ENCODE measurements at places on chromosomes 11 and 22. TPM values are rescaled to one million over a fixed set of nuclear protein-coding genes. Genes with fewer than 3 reads are reported as not detected.

- DNase-seq = no peak
These were observed 27.0 kb upstream of the MUC5B start for GRCh38 chr11:1195682-1196515.

DNA sequence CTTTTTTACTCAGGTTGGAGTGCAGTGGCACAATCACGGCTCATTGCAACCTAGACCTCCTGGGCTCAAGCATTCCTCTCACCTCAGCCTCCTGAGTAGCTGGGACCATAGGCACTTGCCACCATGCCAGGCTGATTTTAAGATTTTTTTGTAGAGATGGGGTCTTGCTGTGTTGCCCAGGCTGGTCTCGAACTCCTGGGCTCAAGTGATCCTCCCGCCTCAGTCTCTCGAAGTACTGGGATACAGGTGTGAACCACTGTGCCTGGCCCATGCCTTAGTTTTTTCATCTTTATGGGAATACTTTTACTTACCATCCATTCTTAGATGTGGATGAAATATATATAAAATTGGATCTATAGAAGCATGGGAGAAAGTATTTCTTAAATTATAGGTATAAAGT lies 5.2 kb downstream of the PACS1 start:
- no peak for DNase-seq

DNA sequence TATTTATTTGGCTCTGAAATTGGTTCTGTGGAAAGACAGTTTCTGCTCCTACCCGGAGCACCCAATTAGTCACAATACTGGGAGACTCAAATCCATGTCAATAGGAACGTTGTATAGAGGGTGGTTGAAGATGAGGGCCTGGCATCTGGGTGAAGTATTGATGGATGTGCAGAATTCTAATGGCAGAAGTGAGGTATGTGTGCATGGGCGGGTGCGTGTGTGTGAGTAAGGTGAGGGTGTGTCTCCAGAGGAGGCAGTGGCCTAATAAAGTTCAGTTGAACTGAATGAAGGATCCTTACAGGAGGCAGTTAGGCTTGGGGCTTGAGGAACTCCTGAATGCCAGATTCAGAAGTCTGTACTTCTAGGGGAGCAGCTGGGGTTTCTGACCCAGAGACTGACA lies 71.8 kb upstream of the B3GAT1 start:
- DNase-seq = no peak

OR52E8 gene
- not detected for total RNA-seq

DNA sequence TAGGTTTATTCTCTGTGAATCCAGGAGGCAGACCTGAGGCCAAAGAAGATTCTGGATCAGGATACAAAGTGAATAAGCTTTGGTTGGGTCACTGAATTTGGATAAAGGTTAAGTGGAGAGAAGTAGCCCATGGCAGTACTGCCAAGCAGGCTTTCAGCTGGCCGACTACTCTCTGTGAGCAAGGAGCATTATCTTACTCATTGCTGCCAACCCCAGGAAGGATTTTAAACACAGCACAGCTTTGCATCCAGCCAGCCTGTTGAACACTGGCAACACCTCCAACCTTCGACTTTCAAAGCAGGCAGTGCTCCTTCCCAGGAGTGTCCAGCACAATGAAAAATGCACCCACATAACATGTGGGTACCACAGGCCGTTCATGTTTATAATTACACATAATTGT lies 363.7 kb upstream of the SYN3 start:
- DNase-seq = no peak

DNA sequence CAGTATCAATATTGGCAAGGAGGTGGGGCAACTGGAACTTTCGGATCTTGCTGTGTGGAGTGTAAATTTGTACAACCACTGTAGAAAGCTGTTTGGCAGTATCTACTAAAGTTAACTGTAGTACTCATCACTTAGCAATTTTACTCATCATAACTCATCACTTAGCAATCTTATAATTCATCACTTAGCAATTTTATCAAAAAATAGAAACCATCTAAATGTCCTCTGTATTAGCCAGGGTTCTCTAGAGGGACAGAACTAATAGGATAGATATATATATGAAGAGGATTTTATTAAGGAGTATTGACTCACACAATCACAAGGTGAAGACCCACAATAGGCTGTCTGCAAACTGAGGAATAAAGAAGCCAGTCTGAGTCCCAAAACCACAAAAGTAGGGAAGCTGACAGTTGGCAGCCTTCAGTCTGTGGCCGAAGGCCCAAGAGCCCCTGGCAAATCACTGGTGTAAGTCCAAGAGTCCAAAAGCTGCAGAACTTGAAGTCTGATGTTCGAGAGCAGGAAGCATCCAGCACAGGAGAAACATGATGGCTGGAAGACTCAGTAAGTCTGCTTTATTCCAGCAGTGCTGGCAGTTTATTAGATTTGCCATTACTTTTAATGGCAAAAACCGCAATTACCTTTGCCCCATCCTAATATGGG lies 92.9 kb upstream of the USP47 start:
- no peak for DNase-seq

GRCh38 chr11:16154715-16155396 lies 201.5 kb downstream of the SOX6 start:
- DNase-seq = no peak

- DNase-seq = no peak
These were observed 2.9 kb upstream of the LRRC32 start for GRCh38 chr11:76673176-76674142.

CNTF gene
- total RNA-seq = 1.8 TPM

- no peak for DNase-seq
These were observed 1.2 kb downstream of the SYNGR1 start for GRCh38 chr22:39350757-39351688.

DNA sequence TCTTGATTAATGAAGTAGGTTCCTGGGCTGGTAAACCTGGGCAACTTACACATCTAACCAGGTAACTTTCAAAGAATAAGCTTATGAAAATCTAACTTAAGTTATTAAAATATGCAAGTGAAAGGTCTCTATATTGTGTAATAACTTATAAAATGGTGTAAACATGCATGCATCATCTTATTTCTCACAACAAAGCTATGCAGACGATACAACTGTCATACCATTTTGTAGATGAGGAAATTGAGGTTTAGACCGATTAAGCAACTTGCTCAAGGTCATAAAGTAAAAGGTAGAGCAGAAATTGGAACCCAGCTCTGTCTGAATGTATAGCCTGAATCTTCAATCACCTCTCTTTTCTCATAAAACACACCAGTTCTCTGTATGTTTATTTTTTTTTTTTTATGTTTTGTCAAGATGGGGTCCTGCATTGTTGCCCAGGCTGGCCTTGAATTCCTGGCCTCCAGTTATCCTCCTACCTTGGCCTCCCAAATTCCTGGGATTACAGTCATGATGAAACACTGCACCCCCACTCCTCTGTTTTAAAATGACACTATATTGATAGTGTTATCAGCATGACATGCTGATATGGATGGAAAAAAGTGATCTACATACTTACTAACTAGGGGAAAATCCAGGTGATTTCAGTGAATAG lies 109.6 kb downstream of the SGSM3 start:
- DNase-seq = no peak

ADAMTS8 gene
- 16.2 TPM for total RNA-seq

ZFTA gene
- 36.6 TPM for total RNA-seq

DNA sequence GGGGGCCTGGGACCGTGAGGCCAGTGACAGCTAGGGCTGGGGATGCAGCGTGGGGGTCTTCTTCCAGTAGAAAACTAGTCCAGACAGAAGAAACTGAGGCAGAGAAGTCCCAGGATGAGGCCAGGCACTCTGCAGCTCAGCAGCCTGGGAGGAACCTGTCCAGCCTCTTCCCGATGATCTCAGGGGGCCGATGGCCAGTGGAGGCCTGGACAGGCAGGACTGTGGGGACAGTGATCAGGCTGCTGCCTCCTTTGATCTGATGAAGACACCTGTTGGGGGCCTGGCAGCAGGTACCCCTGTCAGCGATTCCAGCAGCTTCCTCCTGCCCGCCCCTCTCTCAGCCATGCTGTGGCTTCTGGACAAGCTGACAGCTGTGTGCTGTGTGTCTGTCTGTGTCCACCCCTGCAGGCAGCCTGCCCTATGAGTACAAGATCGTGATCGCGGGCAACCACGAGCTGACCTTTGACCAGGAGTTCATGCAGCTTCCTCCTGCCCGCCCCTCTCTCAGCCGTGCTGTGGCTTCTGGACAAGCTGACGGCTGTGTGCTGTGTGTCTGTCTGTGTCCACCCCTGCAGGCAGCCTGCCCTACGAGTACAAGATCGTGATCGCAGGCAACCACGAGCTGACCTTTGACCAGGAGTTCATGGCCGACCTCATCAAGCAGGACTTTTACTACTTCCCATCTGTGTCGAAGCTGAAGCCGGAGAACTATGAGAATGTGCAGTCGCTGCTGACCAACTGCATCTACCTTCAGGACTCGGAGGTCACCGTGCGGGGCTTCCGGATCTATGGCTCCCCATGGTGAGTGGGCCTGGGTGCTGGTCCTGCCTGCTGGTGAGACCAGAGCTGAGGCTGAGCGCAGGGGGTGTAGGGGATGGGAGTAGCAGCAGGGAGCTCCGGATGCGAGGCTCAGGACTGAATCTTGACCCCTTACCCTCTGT lies 62.6 kb downstream of the MPPED1 start:
- no peak for DNase-seq

GRCh38 chr22:26566994-26567393 lies 22.9 kb downstream of the TPST2 start:
- peak; percentile 44 for DNase-seq

DNA sequence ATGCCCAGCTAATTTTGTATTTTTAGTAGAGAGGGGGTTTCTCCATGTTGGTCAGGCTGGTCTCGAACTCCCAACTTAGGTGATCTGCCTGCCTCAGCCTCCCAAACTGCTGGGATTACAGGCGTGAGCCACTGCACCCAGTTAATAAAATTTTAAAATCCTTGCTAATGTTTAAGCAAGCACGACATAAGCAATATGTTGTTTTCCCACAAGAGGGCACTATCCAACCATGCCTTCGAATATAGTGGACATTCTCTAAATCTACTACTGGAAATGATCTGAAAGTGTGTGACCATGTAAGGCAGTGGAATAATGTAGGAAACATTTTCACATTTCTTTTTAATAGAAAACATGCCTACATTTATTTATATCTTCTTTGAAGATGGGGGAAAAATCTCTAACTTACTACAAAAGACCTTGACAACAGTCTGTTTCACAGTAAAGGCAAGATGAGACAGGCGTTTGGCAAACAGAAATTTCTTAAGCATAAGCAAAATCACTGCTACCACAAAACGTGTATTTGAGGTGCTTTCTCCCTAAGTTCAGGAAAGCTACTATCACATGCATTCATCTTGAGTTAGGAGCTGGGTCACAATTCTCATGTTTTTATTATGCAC lies 38.2 kb downstream of the PITPNB start:
- DNase-seq = peak; percentile 82

GRCh38 chr11:22133776-22134175 lies 59.1 kb upstream of the ANO5 start:
- no peak for DNase-seq

DNA sequence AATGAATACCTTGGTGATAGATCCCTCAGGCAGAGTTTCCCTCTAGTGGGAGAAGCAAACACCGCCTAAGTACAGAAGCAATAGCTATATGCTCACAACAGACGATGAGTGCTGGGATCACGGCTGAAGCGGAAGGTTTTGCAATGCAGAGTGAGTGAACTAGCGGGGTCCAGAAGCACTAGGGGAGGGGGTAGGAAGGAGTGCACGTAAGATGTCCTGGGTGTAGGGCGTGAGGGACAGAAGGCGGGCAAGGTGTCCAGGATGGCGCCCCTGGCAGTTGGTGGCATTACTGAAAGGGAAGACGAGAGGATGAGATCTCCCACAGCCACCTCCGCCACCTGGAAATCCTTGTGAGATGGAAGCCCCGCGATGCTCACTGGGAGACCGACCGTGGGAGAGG lies 81.0 kb downstream of the ETS1 start:
- DNase-seq = no peak

- DNase-seq = no peak
These were observed 26.1 kb downstream of the TMEM184B start for GRCh38 chr22:38246692-38247091.

POU2AF2 gene
- not detected for total RNA-seq

DNA sequence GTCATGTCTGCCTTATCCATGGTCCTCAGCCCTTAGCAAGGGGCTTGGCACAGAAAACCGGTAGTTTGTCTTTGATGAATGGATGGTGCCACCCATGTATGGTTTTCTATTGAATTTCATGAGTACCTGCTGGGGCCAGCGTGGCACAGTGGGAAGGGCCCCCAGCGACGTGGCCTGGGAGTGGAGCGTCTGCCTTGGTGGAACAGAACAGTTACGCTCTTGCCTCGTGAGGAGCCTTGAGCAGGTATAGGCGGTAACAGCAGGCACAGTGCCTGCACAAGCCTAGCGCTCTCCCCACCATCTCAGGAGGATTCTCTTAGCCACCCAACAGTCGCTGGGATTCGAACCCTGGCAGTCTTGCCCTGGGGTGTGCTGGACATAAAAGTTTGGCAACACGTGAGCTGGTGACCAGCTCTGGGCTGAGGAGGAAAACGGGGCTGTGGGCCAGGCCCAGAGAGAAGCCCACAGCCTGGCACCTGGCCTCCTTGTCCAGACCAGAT lies 3.0 kb upstream of the SSH3 start:
- no peak for DNase-seq

FZD4 gene
- total RNA-seq = 8.9 TPM

- no peak for DNase-seq
These were observed 125.8 kb downstream of the DDX10 start for GRCh38 chr11:108790501-108791299.

POU2AF3 gene
- total RNA-seq = 5.2 TPM

GRCh38 chr11:1109101-1109917 lies 34.6 kb downstream of the MUC2 start:
- no peak for DNase-seq

OR5T2 gene
- total RNA-seq = not detected

Measured in GM23338 (cell line).